NCI-H446 (cell line): ENCODE measurements at places on chromosomes 7 and 10.

DNA sequence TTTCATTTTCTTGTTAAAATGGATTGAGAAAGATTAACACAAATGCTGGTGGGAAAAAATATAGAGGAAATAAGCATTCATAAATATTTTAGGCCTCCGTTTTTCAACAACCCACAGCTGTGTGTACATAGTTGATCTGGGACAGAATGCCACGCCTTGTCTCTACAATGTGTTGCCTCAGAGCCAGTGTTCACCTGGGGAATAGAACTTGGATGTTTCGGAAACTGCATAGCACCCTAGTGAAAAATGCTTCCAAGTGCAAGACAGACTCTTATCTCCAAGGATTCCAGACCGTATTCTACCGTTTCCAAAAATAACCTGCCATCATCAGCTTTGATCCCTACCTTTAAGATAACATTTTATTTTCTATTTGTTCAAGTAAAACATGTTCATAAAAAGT lies 260.9 kb downstream of the SDK1 start:
- no peak for DNase-seq

- no peak for DNase-seq
Observed at GRCh38 chr7:155851892-155852291, 39.6 kb upstream of the SHH start.

DNA sequence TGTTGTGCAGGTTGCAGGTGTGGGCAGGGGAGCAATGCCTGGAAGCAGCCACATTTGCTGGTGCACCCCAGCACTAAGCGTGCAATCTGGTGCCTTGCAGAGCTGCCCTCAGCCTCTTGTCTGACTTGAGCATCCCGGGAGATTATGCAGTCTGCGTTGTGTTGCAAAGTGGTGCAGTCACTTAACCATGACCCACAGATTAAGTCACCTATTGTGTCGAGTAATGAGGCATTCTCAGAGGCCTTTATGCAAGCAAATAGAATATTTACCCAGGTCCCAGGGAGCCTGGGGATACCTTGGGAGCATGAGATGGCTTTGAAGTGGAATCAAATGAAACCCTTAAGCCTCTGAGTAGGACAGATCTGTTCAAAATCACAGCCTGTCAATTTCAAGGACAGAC lies 529.0 kb downstream of the TYW1 start:
- no peak for DNase-seq

- no peak for DNase-seq
Observed at GRCh38 chr10:116772909-116773705, 30.7 kb upstream of the HSPA12A start.

DNA sequence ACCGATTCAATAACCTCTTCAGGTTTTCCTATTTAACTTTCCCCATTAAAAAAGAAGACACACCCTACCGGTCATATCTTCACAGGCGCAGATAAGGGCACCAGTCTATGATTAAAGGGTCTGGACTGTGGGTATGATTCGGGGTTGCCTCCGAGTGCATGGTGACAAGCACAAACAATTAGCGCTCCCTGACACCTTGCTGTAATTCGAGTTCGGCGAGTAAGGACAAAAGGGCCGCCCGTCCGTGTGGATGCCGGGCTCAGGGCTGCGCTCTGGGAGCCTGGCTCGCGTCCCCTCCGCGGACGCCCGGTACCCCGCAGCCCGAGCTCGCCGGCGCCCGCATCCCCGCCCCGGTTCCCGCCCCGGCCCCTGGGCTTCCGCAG lies 111.9 kb upstream of the RHEB start:
- no peak for DNase-seq

DNA sequence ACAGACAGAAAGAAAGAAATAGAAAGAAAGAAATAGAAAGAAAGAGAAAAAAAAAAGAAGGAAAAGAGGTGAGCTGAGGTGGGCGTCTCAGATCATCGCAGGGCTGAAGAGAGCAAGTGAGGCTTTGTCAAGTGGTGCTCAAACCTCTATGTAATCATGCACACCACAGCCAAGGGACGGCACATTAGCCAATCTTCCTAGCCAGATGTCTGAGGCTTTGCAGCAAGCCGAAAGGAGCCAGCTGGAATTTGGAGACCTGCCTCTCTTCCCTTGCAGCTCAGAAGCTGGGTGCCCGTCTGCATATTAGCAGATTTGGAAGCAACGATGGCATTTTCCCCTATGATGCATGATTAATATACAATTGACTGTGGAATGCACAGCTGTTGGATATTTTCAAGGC lies 52.5 kb downstream of the ADRA2A start:
- DNase-seq: peak; percentile 48

GRCh38 chr7:4307316-4308204 lies 374.5 kb upstream of the FOXK1 start:
- no peak for DNase-seq

- DNase-seq: peak; percentile 24
Observed at GRCh38 chr7:23469150-23469960, 936 bp downstream of the IGF2BP3 start.

- no peak for DNase-seq
Observed at GRCh38 chr10:100208276-100208675, 21.1 kb downstream of the CHUK start.

GRCh38 chr7:151518105-151518946 lies 1.4 kb downstream of the RHEB start:
- DNase-seq: no peak

DNA sequence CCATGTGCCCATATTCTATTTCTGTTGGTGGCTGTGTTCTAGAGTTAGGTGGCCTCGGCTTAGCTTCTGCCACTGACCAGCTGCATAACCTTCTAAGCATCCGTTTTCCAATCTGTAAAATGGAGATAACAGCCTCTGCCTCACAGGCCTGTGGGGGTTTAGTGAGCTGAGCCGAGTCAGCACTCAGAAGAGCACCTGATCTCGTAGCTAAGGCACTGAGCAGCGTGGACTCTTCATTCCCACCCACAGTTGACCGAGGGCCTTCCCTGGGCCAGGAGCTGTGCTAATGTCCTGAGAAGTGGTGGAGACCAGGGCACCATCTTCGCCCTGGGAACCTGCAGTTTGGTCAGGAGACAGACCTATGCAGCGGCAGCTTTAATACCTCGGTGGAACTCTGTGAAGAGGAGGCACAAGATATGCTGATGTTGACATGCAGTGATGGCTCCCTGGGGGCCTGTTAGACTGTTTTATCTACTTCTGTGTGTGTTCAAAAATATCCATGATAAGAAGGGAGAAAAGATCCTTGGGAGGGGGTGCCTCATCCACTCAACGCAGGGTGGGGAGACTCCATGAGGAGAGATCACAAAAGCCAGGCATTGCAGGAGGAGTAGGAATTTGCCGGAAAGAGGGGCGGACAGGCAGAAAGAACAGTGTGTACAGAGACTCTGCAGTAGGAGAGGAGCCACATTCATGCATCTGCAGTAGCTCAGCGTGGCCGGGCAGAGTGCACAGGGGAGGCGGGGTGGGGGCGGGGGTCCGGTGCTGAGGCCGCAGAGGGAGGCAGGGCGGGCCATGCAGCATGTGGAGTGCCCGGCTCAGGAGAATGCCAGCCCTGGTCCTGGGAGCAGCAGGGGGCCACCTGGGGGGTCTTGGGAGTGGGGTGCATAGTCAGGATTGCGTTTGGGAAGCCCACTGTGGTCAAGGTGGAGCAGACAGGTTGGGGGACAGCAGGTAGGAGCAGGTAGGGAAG lies 136.8 kb downstream of the C10orf105 start:
- DNase-seq: no peak

DNA sequence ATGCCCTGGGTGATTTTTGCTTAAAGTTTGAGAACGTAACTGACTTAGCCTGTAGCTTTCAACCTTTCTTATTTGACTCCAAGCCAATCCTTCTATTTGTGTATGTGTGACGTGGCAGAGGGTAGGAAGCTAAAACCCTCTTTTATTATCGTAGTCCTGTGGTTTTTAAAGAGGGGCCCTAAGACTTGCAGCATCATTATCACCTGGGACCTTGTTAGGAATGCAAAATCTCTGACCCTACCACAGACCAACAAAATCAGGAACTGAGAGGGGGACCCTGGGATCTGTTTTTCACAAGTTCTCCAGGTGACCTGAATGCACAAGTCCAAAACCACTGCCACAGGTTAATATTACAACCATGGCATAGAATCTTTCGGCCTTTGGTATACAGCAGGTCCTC lies 80.1 kb downstream of the OSBPL3 start:
- DNase-seq: no peak

GRCh38 chr7:140350056-140350455 lies 48.3 kb downstream of the SLC37A3 start:
- no peak for DNase-seq
